ENCODE measurements at places on chromosomes 1 and 21. TPM values are rescaled to one million over a fixed set of nuclear protein-coding genes. Genes with fewer than 3 reads are reported as not detected.

The SYT6 gene
- 0.39 TPM for total RNA-seq

The UROD gene
- total RNA-seq: 98.8 TPM

The RHBDL2 gene
- not detected for total RNA-seq

The OR11L1 gene
- total RNA-seq: not detected

The TMEM234 gene
- total RNA-seq: 17.3 TPM

The WNT2B gene
- total RNA-seq: 18.0 TPM

The KCNJ15 gene
- 1.8 TPM for total RNA-seq

The SYT11 gene
- 22.3 TPM for total RNA-seq

- peak; percentile 59 for DNase-seq
Observed at GRCh38 chr1:229629261-229629660, 3.2 kb downstream of the URB2 start.

GRCh38 chr1:78250201-78250600 is 204.4 kb downstream of the GIPC2 start:
- no peak for DNase-seq

GRCh38 chr1:200355801-200356200 is 54.0 kb downstream of the ZNF281 start:
- DNase-seq: no peak

GRCh38 chr1:32195972-32196823 is 4.2 kb upstream of the CCDC28B start:
- no peak for DNase-seq

- no peak for DNase-seq
Observed at GRCh38 chr1:161195171-161195570, 3.7 kb downstream of the ADAMTS4 start.

GRCh38 chr1:94962409-94963265 is 35.7 kb upstream of the CNN3 start:
- no peak for DNase-seq

GRCh38 chr21:26847921-26848320 is 2.7 kb upstream of the ADAMTS1 start:
- DNase-seq: no peak

- no peak for DNase-seq
Observed at GRCh38 chr1:8419172-8419571, 101.3 kb downstream of the SLC45A1 start.

GRCh38 chr1:207054491-207054890 is 1.4 kb downstream of the PFKFB2 start:
- no peak for DNase-seq

DNA sequence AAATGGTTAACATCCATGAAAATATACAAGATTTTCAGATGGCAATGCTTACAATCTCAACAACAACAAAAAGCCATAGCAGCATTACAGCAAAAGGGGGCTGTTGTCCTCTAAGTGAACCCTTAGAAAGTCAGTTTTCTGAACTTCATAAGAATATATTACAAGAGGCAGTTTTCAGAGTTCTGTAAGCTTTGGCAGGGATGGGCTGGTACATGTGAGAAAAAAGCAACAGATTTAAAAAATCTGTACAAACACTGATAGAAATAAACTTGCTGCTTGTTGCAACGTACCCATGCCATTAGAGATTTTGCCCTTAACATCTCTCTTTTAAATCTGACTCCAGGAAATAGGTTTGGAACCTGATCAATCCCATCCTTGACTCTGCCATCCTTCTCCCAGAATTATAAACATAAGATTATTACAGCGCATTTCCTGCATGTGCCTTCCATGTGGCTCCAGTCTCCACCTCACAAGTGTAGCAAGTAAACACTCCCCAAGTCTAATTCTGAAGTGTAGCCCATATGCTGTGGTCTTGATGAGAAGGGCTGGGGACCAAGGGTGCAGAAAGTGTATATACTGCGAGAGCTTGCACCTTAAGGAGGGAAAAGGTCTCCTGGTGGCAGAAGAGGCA is 101.4 kb upstream of the TSPAN2 start:
- DNase-seq: peak; percentile 31

- DNase-seq: no peak
Observed at GRCh38 chr1:184035719-184036516, 1.6 kb downstream of the COLGALT2 start.

GRCh38 chr1:158362482-158362881 is 8.8 kb downstream of the CD1E start:
- DNase-seq: no peak

DNA sequence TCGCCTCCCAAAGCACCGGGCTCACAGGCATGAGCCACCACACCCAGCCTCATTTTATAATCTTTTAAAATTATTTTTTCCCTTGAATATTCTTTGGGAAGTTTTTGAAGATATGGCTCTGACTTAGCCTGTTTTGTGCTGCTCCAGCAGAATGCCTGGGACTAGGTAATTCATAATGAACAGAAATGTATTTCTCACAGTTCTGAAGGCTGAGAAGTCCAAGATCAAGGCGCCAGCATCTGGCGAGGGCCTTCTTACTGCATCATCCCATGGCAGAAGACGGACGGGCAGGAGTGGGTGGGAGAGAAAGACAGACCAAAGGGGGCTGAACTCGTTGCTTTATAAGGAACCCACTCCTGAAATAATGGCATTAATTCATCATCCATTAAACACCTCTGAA is 99.0 kb upstream of the SLC25A33 start:
- no peak for DNase-seq

DNA sequence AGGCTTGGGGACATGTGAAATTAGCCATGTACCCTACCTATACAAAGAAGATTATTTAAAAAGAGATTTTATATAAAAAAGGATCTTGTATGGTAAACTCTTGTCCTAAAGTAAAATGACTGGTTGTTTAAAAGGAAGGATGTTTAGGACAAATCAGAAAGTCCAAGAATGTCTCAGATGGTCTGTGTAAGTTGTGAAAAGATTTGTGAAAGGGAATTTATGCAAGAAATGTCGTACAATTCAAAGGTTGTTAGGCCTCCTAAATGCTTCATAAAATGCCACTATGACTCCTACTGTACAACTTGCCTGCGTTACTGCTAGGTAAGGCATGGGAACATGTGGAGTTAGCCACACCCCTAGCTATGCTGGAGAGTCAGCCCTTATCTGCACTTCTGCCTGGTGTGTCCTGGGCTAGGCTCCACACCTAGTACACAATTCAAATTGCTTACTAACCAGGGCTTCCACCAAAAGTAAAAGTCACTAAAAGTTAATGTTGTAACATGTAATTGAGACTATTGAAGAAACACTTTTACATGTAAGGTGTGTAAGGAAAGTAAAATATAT is 19.7 kb downstream of the PRDX6 start:
- no peak for DNase-seq

GRCh38 chr1:56375326-56375804 is 204.0 kb downstream of the PLPP3 start:
- peak; percentile 51 for DNase-seq

- DNase-seq: peak; percentile 56
Observed at GRCh38 chr1:56551691-56552090, 27.7 kb downstream of the PLPP3 start.

DNA sequence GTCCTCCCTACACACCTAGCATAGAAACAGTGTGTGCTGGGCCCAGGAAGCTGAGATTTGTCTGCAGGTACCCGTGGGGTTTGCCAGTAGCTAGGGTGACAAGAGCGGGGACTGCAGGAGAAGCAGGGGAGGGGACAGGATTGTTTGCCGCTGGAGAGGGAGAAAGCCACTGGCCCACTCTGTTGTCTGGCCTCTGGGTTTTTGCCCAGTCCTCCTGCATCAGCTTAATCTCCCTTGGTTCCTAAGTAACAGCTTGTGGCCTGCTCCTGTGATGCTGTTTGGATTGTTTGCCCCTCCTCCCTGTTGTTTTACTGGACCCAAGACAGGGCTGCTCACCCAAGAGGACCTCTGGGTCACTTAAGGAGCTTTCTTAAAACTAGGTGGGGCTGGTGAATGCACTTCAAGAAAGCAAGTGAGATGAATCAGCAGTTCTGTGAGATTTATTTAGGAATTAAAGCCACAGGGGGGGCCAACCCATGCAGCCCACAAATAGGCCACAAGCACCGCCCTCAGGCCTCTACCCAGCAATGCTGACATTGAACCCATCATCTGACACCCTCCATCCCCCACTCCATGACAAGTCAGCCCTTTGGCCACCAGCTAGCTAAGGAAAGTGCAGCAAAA is 142.8 kb downstream of the ZZZ3 start:
- peak; percentile 85 for DNase-seq

GRCh38 chr1:25698252-25698651 is 81.7 kb downstream of the MAN1C1 start:
- DNase-seq: peak; percentile 61

- no peak for DNase-seq
Observed at GRCh38 chr21:37982496-37983318, 66.5 kb upstream of the KCNJ6 start.

DNA sequence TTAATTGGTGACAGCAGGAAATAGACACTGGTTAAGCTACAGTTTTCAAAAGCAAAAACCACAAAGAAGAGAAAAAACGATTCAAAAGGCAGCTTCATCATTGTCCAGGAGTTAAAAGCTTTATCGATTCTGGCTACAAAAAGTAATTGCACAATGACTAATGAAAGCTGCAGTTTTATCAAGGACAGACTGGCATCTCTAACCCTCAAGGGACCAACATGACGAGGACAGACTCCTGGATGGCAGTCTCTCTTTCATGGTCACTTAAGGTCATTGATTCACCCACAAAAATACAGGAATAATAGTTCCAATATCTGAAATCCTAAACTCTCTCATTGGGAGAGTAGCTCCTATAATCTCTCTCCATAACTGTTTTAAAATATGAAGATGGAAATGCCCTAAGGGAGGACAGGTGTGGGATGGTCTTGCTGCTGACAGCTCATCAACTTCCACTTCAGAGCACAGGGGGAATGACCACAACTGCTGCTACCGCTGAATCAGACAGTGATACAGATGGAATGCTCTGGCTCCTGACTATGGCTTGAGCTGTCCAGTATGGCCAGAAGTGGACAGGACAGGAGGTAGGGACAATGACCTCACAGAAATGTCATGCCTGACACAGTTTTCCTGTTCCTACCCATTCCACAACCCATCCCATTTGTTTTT is 17.4 kb upstream of the CPLANE2 start:
- DNase-seq: peak; percentile 68

DNA sequence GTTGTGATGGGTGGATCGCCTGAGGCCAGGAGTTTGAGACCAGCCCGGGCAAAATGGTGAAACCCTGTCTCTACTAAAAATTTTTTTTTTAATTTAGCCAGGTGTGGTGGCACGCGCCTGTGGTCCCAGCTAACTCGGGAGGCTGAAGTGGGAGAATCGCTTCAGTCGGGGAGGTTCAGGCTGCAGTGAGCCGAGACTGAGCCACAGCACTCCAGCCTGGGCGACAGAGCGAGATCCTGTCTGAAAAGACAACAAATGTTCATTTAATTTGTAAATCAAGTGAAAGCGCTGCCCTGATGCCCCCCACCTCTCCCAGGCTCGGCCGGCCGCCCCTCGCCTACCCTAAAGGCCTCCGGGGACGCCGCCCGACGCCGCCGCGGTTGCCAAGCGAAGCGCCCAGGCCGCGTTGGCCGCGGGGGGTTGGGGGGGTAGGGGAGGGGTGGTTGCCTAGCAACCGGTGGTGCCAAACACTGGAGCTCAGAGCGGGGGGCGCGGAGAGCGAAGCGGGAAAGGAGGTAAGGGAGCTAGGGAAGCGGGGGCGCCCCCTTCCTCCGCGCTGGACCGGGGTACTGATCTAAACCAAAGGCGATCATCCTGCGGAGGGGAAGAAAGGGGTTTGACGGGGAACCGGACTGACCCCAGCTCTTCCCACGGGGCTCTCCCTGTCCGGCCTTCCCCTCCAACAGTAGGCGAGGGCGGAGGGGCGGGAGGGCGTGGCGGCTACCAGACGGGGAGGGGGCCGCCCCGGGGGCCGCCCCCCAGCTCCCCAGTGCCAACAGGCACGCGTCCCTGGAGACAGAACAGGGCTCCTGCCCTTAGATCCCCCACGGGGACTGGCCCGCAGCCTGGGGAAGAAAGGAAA is at the start of gene TEKT2:
TSS of gene TEKT2 (plus strand) at position 460 of the 862 bp plus-strand sequence. CDS start 828 bp downstream, outside the sequence.
- DNase-seq: no peak

- no peak for DNase-seq
Observed at GRCh38 chr1:51100264-51100880, 1.7 kb upstream of the C1orf185 start.

DNA sequence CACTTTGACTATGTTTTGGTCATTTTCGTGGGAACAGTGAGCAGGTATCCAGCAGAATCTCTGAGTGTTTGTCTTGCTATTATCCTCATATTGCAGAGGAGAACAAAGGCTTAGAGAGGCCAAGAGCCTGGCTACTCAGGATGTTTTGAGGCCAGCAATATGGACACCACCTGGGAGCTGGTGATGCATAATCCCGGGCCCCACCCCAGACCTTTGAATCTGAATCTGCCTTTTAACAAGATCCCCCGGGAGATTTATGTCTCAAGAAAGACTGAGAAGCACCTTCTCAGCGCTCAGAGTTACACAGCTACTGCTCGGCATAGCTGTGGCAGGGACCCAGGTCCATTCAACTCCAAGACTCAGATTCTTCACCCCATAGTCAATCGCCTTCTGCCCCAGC is 72.8 kb downstream of the PTPRU start:
- DNase-seq: no peak

DNA sequence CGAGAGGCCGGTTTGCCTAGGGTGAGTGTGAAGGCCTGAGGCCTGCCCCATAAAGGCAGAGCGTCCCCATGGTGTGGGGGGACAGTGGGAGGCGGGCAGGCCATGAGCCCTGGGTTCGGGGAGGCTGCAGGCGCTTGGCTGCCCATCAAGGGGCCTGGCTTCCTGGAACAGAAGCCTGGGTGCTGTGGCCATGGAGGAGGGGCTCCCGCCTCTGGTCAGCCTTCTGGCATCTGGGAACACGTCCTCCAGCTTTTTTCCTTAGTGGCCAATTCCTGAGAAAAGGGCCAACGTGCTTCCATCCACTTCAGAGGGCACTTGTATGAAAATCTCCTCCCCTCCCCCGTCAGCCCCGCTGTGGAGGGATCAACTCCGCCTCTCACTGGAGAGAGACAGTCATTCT is 58.7 kb downstream of the PRDM16 start:
- no peak for DNase-seq

- no peak for DNase-seq
Observed at GRCh38 chr1:15758953-15759661, 512 bp downstream of the FBLIM1 start.

DNA sequence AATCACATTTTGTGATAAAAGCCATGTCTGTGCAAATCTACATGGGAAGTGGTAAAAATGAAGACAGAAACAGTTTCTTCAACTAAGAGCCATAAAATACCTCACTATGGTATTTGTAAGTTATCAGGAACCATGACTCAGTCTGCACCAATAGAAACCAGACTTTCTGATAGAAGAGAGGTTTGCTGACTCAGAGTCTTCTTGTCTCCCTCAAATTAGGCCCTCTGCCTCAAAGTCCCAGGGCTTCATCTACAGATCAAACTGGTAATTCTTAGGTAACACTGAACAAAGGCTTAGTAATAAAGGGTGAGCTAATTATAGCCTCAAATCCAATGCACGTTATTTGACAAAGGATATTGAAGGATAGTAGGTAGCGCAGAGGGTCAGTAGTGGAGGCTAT is 30.9 kb upstream of the SSX2IP start:
- DNase-seq: peak; percentile 88

DNA sequence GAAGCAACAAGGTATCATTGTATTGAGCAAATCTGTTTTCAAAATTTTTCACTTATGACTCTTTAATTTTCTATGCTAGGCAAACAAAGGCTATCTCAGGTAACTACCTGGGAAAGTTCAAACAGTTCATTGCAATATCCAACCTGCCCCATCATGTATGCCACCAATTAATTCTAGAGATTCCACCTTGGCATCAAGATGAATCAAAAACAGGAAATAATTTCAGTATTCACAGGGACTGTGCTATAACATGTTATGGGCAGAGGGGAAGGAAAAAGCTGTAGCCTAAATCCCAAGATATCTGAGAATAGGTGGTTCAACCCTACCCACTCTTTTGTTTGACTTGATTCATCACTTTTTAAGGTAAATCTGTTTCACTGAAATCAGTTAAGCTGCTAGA is 67.5 kb upstream of the SH3GLB1 start:
- no peak for DNase-seq

Measured in astrocyte (in vitro differentiated cells and primary cell).